ENCODE measurements at places on chromosomes 3 and 15.

DNA sequence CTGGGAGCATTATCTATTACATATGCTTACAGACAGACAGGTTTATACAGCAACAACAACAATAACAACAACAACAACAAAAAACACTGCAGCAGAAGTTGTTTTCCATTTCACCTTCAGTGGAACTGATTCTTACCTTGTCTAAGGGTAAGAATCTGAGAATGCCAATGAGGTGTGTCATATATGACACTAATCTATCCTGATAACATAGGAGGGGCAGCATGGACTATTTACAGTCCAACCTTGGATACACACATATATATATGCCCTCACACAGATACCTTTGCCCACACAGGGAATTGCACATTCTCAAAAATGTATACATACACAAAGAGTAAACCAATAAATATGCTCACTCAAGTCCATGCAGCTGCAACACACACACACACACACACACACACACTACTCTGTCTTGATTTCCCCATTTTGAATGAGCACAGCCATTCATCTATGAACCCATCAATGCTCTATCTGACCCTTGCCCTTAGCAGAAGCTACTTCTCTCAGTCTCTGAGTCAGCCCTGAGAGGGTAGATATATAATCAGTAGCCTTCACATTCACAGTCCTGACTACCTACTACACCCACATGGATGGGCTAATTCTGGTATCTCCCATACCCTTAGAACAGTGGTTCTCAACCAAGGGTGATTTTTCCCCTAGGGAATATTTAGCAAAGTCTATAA, 9.7 kb upstream of the TRANK1 start:
- DNase-seq = no peak

GRCh38 chr3:40899286-40899712, 300.0 kb upstream of the CTNNB1 start:
- no peak for DNase-seq

DNA sequence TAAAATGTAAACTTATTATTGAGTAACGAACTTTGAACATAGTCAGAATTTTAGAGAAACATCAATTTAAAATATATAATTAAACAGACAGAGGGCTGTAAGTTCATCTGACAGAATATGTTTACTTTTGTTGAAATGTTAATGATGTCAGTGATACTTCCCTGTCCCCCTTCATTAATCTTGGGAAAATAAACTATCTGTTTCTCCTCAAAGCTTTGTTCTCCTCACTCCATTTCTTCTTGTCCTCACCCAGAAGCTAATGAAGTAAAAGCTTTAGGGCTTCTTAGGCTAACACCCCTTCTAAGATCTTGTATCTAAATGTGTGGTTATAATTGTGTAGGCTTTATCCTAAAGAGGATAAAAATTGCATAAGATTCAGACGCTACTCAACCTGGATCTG, 1031.8 kb downstream of the FHIT start:
- DNase-seq = no peak

DNA sequence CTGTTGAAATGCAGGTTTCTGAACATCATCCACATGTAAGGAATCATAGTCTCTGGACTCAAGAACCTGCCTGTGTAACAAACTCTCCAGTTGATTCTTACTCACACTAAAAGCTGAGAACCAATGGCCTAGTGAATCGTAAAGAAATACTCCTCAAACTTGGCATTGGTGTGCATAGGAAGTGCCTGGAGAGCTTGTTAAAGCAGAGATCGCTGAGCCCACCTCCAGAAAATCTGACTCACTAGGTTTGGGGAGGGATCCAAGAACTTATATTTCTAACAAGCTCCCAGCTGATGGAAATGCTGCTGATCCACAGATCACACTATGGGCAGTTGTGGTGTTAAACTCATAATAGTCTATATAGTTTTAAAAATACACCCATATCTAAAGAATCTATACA, 55.8 kb upstream of the LMCD1 start:
- no peak for DNase-seq

- DNase-seq = no peak
These were observed 56.5 kb downstream of the NEK11 start for GRCh38 chr3:131082871-131083863.

GRCh38 chr15:80459380-80459779, 55.2 kb downstream of the ARNT2 start:
- no peak for DNase-seq

- no peak for DNase-seq
These were observed 152.9 kb downstream of the XXYLT1 start for GRCh38 chr3:195117978-195118581.

GRCh38 chr3:59818033-59818918, 768.5 kb upstream of the CFAP20DC start:
- DNase-seq = no peak

- DNase-seq = no peak
These were observed 143.3 kb downstream of the KLF13 start for GRCh38 chr15:31469786-31470525.

DNA sequence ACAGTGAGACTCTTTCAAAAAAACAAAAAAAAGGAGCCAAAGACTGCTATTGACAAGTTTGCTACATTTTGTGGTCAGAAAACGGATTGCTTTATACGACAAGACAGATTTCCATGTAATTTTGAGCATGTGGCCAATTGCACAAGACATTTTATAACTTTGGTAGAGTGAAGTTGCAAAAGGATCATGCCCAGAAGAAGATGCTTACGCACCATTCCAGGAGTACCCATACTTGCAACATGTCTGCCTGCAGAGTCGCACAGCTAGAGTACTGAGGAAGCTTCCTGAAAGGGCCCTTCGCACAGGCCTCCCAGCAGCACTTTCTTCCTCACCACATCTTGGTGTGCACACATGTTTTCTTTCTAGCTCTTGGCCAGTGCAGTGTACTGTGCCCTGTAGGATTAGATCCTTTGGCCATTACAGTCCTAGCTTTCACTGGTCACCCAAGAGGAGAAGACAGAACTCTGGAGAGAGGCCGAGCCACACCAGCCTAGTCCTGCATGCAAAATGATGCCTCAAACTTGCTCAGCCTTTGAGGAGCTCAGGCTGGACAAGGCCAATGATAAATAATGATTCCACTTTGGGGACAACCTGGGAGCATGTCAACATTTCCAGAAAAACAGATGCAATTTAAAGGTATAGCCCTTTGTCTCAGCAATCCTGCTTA, 11.7 kb downstream of the CHDH start:
- no peak for DNase-seq

DNA sequence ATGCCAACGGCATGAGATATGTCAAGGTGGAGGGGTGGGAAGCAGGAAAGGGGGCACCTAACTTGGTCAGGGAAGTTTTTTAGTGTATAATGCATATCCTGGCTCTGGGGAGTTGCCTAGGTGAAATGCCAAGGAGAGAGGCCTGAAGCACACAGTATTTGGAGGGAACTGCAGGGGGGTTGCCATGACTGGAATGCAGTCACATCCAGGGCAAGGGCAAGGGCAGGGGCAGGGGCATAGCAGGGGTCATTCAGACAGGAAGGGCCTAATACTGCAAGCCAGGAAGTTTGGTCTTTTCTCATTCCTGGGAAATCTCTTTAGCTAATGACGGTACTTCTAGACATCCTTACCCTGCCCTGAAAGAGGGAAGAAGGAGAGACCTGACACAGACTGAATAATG, 60.5 kb downstream of the MYRIP start:
- DNase-seq = no peak

DNA sequence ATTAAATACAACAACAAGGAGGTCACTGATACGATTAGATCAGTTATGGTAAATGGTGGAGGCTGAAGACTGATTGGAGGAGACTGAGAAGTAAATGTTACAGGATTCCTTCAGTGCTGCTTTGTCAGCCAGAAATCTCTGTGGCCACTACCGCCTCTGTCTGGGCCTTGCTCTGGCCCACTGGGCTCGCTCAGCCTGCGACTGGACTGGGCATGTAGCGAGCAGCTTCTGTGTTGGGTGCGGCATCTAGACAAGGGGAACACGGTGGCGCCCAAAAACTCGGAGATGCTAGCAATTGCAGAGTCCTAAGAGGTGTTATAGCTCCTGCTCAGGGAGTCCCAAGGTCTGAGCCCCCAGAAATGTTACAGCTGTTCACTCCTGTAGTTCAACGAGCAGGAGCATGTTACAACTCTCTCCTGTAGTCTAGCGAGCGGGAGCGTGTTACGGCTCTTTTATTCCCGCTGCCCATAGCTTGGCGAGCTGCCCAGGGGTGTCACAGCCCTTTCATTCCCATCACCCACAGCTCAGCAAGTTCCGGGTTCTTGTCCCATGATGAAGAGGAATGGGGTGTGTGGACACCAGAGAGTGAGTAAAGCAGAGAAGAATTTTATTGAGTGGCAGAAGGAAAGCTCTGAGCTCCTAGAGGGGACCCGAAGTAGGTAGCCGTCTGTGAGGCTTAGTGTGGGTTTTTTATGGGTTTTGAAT, 24.7 kb downstream of the SLC15A2 start:
- no peak for DNase-seq

DNA sequence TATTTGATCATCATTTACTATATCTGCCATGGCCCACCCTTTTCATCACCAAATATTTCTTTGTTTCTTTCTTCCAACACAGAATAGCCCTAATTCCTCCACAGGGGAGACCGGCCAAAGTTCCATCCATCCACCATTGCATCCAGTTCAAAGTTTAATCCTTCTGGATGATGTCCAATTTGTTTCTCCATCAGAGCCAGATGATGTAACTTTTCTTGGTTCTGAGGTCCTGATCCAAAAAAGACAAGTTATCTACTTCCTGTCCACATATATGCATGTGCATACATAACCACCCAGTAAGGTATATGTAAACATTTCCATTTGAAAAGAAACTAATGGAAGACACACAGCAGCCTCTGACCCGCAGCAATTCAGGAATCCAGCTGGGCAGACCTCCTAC, 237.3 kb downstream of the SHOX2 start:
- no peak for DNase-seq

GRCh38 chr3:16050641-16051467, 123.6 kb upstream of the GALNT15 start:
- no peak for DNase-seq
